ENCODE measurements at places on chromosomes 11 and 22.
A peak's percentile ranks its signal among the peaks of the same experiment; 100 is the strongest.

GRCh38 chr11:76140912-76141574 lies 65.3 kb downstream of the WNT11 start:
- DNase-seq, result no peak

DNA sequence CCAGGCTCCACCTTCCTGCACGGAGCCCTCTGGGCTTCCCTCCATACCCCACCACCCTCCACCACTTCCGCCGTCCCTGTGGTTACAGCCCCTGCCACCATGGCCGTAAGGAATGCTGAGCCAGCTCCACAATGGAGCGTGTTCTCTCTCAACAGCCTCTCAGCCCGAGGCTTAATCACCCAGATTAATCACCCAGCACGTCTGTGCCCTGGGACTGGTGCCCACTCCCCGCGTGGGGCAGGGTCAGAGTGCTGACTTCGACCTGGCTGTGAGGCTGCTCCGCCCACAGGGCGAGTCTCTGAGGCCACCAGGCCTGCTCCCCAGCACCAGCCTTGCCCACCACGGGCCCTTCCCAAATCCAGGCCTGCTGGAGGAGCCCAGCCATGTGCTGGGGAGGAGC lies 4.0 kb upstream of the TH start:
- peak; percentile 8 for DNase-seq

GRCh38 chr11:64477675-64478074 lies 113.3 kb upstream of the SLC22A12 start:
- no peak for DNase-seq

GRCh38 chr11:73292525-73292894 lies 15.6 kb upstream of the ARHGEF17 start:
- DNase-seq, result peak; percentile 16

DNA sequence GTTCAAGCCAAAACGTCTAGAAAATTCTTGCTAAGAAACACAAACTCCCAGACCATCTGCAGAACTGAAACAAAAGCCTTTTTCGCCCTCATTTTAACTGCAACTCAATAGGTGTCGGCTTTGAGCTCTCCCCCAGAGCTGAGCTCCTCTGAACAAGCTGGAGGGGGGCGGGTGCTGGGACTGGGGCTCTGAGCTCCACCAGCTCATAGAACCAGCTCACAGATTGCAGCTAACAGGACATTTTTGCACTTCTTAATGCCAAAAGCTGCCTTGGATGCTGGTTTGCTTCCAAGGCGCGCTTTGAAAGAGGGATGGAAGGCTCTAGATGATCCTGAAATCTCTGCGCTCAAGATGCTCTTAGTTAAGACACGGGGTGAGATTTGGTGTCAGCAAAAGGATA lies 6.0 kb upstream of the YWHAH start:
- DNase-seq, result no peak

GRCh38 chr22:29390270-29390669 lies 1.9 kb upstream of the AP1B1 start:
- DNase-seq, result no peak

DNA sequence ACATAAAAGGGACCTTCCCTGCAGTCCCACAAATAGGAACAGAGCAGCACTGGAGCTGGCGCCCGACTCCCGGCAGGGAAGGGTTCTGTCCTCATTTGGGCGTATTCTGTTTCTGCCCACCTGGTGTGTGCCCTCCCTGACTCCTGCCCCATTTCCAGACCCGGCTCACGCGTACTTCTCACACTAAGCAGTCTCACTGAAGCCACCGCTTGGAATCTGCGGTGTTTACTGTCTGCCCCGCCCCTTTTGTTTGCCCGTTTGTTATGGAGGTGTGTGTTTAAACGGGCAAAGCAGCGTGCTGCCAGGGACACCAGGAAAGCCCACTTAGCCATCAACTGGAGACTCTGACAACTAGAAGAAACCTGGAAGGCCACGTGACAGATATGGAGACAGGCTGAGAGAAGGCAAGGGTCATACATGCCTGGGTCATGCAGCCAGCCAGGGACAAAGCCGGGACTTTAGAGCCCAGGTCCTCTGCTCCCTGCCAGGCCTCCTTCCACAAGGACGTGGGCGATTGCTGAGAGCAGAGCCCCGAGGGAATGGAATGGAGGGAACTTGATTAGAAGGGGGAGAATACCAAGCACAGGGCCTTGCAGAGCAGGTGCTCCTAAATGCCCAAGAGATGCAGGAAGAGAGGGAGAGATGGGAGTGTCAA lies 8.7 kb upstream of the EFCAB6 start:
- no peak for DNase-seq

GRCh38 chr11:614021-614622 lies 1.6 kb downstream of the IRF7 start:
- DNase-seq, result no peak

GRCh38 chr11:83813296-83813695 lies 527.1 kb upstream of the CCDC90B start:
- DNase-seq, result no peak

GRCh38 chr11:65811764-65812475 lies 21.8 kb upstream of the SNX32 start:
- peak; percentile 38 for DNase-seq

DNA sequence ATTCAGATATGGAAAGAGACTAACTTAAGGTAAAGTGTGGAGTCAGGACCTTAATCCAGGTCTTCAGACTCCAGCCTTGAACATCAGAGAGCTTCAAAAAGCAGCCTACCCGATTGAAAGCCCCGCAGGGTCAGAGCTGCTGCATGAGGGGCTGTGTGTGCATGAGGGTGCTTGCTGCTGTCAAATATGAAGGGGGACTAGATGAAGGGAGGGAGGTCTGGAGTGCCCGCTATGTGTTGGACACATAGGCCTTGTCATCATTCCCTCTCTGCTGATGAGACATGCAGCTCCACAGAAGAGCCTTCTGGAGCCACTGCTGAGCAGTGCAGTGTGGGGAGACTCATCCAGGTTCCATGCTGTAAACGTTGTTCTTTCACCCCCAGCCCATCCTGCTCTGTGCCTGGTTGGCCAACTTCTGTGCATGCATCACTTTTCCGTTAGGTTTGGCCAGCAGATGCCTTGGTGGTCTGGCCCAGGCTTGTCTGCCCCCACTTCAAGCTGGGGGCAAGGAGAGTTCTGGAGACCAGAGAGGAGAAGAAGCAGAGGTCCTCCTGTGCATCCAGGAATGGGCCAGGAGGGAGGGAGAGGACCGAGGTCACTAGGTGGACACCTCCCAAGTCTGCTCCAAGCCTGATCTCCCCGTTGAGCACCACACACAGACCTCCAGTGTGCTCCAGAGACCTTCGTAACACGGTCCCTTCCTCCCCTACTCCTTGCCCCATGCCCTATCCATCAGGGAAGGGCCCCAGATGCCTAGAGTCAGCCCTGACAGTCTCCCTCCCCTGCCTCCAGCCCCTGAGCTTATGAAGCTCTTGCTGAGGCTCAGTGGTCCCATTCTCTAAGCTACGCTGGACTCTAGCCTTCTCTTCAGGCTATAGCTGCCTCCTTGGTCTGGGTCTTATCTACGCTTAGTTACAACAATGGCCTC lies 32.0 kb downstream of the LRRC32 start:
- no peak for DNase-seq

GRCh38 chr11:75350743-75351540 lies 519 bp downstream of the ARRB1 start:
- DNase-seq, result peak; percentile 48

GRCh38 chr22:47300698-47301405 lies 538.4 kb downstream of the TBC1D22A start:
- no peak for DNase-seq

GRCh38 chr11:123384116-123384515 lies 46.0 kb upstream of the GRAMD1B start:
- DNase-seq, result no peak

DNA sequence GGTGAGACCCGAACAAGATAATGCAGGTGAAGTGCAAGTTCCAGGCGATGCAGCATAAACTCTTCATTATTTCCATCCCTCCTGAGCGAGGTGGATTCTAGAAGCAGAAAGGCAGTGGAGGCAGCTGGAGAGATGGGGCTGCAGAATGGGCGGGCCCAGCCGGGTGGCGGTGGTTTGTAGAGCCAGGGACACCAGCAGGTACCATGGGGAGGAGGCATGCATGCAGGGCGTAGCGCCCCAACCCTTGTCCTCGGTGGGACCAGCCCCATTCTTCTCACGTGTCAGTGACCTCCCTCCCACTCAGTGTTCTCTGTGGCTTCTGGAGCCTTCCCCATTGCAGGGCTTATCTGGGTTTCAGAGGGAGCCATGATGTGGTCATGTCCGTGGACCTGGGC lies 38.0 kb downstream of the MPPED1 start:
- no peak for DNase-seq

GRCh38 chr11:122653916-122654585 lies 1.5 kb upstream of the UBASH3B start:
- DNase-seq, result peak; percentile 44

GRCh38 chr22:43488031-43488866 lies 76.4 kb downstream of the MPPED1 start:
- no peak for DNase-seq

DNA sequence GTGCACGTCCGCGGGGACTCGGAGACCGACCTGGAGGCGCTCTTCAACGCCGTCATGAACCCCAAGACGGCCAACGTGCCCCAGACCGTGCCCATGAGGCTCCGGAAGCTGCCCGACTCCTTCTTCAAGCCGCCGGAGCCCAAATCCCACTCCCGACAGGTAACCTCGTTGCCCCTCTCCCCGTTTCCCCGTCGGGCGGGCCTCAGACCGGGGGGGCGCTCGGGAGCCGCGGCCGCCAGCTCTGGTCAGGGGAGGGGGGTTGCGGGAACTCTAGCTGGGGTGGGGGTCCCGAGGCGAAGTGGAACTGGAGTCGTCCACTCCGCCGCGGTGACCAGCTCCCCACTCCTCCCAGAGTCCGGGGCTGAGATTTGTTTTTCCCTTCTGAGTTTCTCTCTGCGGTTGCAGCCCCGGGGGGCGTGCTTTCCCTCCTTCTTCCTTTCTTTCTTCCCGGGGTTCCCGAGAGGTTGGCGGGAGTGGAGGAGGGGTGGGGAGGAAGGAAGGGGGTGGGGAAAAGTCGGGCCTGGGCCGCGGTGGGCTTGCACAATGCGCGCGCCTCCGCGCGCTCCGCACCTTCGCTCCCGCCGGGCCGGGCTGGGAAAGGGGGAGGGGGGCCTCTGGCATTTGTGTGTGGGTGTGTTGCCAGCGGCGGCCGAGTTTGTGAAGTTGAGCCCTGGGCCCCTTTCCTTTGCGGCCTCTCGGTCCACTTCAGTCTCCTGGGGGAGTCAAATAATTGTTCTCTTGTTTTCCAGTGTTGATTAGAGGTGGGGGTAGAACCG lies 952 bp downstream of the YAP1 start:
- DNase-seq, result peak; percentile 69

DNA sequence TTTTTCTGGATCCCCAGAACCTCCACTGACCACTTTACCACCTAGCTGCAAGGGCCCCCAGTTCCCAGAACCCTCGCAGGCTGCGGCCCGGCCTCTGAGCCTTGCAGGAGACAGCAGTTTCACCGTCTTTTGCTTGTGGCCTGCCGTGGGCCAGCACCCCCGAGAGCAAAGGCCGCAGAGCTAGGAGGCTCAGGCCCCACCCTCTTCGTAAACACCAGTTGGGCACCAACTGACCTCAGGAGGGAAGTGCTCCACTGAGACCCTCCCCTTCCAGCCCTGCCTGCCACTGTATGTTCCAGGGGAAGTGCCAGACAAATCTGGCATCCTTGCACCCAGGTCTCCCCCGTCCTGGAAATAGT lies 23.4 kb upstream of the CREB3L1 start:
- no peak for DNase-seq

- peak; percentile 1 for DNase-seq
Measured at GRCh38 chr22:22371031-22371541, 126.5 kb downstream of the VPREB1 start.

- no peak for DNase-seq
Measured at GRCh38 chr11:128284634-128285033, 302.7 kb downstream of the ETS1 start.

GRCh38 chr11:45232341-45233080 lies 53.6 kb downstream of the SYT13 start:
- no peak for DNase-seq

DNA sequence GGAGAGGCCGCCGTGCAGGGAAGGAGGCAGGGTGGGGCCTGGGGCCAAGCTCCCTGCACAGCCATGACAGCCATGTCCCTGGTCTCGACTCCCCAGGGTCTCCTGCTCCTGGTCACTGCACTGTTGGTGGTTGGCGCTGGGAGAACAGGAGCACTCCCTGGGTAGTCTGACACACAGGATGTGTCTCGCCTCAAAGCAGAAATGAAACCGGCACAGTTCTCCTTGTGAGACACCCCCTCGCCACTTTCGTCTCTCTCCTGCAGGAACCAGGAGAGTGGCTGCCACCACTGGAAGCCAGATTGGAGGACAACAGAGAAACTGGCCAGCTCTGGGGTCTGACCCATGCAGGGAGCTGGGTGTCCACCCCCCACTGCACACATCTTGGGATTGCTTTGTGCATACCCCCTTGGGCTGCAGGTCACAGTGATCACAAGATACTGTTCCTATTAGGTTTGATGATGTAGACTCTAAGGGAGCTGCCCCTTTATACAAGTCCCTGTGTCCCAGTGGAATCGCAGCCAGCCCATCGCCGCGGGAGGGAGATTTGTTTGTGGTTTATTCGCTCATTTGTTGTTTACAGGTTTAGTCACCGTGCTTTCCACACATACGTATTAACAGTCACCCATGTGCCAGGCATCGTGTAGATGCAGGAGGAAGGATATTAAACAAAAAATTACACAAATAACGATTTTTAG lies 27.0 kb upstream of the YWHAH start:
- DNase-seq, result no peak

DNA sequence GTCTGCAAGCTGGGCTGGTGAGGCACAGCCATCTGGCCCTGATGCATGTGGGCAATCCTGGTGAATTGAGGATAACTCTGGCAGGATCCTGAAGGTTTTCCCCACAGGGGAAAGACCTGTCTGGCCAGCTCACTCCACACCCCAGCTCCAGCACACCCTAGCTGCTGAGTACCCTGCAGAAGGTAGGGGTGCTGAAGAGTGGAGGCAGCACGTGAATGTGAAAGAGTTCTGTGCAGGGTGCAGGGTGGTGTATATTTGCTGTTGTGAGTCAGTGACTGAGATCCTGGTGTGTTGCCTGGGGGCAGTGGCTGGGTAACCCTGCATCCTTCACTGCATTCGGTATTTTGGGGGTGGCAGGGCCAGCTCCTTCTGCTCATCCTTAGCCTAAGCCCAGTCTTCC lies 22.4 kb downstream of the DGAT2 start:
- no peak for DNase-seq

DNA sequence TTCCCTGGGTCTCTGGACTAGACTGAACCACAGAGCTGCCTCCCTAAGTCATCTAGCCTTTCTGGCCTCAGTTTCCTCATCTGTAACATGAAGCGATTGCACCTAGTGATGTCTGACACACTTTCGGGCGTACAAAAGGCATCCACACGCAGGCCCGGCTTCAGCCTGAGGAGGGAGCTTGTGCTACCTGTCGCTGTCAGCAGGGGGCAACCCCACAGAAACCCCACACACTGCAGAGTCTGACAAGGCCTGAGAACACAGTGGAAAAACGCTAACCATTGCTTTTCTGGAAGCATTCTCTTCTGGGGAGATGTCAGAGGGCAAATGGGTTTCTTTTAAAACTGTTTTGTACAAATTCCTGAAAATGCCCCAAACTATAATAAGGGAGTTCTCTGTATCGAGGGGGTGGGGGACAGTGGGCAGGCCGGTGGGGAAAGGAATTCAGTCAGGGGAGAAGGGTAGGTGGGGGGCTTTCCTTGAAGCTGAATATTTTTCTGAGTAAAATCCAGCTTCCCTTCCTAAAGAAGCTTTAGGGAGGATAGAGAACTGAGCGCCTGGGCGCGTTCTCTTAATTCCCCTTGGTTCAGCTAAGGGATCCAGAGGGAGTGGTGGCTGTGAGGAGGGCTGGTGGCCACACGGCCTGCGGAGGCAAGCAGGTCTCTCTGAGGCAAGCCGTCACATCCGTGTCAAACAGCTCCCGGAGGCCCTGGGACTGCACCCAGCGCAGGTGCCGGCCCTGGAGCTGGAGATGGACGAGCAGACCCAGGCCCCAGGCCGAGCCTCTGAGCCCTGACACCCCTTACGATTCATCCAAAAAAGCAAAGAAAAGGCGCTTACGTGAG lies 533 bp downstream of the ELF5 start:
- peak; percentile 43 for DNase-seq
